Activated CD4-positive, alpha-beta memory T cell treated with anti-CD3 and anti-CD28 coated beads for 36 hours (primary cell): ENCODE measurements at places on chromosomes 1 and 21. TPM values are rescaled to one million over a fixed set of nuclear protein-coding genes. Genes with fewer than 3 reads are reported as not detected.

DNA sequence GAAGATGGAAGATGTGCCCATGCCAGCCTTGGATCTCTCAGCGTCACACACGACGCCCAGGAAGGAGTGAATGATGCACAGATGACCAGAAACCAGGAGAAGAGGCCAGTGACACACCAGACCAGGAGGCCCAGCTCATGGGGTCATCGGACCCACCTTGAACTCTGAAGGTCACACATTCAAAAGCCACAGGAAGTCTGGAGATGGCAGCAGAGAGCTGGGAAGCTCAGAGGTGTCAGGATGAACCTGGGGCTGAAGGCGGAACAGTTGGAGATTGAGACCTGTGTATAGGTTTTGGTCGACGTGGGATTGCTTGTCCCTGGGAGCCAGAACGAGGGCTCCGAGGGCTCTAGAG is 43.6 kb downstream of the SLC19A1 start:
- no peak overlapping the region for H3K4me3 ChIP-seq
- DNase-seq = no peak
- no peaks in the 10 kb centered on the region for H3K27me3 ChIP-seq
- no peak overlapping the region for H3K27ac ChIP-seq

DNA sequence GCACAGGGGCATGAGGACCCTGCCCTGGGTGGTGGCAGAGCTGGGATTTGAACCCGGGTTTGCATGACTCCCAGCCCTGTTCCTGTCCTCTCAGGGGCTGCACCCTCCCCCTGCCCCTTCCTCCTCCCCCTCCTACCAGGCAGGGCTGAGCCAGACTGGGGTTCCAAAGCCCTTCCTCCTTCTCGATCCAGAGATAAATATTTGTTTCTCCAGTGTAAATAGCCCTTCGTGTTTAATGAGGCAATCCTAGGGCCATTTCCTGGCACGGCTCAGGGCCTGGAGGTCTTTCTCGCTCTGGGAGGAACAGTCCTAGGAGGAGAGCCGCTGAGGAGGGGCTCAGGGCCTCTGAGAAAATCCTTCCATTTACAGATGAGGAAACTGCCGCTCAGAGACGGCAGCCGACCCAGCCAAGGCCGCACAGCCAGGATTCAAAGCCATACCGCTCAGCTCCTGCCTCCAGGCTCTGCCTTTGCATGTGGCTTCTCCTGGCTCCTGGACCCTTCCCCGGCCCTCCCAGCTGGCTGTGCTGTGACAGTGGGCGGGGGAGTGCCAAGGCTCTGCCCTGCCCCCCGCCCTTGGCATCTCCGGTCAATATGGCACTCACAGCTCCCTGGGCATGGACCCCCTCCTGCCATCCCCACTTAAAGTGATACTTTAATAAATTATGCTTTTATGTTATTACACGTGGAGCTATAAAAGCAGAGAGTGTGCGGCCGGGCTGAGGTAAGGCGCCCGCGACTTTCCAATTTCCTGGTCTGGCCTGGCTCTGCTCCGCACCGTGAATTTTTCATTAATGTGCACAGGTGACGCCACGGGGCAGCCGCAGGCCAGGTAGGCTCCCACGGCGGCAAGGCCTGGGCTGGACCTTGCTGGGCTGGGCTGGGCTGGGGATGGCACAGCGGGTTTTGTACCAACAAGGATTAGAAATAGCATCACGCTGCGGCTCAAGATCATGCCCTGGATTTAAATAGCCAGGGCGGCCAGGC is 114.7 kb upstream of the WNT4 start:
- no peak for DNase-seq
- no peaks in the 10 kb centered on the region for H3K36me3 ChIP-seq
- no peak overlapping the region for H3K27ac ChIP-seq
- no peaks in the 10 kb centered on the region for H3K4me1 ChIP-seq
- peaks cover 6% of the 10 kb centered on the region for H3K27me3 ChIP-seq
- H3K4me3 ChIP-seq = no peak overlapping the region

DNA sequence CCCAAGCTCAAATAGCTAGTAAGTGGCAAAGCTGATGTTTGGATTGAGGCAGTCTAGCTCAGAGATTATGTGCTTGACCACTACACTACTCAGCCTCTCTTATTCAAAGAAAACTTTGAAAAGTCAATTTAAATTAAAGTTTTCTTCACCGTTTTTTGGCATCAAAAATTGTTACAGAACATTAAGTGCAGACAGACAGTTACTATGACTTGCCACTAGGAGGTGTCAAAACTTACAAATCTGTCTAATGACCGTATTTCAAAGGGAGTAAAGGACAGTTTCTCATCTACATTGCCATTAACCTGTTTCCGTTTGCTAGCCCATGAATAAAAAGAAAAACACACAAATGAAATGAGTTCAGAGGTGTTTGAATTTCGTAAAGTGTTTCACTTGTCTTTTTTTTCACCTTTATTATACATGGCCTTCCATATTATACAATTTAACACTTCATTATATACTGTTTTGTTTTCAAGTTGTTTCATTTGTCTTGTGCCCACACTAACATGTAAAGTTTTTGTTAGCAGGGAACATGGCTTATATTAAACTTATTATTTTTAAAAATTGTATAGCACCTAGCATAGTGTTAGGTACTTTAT is 57.4 kb upstream of the MTF2 start:
- H3K4me1 ChIP-seq = no peaks in the 10 kb centered on the region
- H3K4me3 ChIP-seq = no peak overlapping the region
- no peak overlapping the region for H3K27ac ChIP-seq
- H3K36me3 ChIP-seq = no peaks in the 10 kb centered on the region
- peaks cover 6% of the 10 kb centered on the region for H3K27me3 ChIP-seq
- no peak for DNase-seq

DNA sequence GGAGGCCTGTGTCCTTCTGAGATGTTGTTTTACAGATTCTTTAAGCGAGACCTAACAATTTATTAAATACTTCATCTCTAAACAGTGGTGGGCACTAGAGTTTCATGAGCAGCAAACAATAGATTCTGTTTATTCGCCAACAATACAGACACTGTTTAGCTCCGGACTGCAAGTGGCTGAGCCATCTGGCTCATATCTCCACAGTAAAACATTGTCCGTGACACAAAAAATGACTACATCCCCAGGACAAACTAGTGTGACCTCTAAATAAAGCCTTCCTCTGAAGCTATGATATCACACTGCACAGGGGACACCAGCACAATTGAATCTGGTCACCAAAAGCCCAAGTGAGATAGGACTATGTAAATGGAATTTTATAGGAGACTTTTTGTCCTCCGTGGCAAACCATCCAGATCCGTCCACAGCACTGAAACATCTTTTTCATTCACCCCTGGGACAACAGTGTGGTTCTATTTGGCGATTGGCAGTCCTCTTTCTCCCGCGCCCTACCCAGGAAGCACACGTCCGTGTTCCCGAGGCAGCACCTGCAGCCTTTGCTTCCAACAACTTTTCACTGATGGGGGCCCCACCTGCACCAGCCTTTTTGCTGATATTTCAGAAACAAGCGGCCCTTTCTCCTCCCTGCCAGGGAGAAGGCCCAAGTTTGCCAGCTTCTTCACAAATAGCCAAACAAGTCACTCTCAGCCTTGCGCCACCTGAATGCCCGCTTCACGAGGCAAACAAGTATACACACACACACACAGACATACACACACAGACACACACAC is 47.4 kb downstream of the OLIG1 start:
- H3K4me3 ChIP-seq = no peak overlapping the region
- no peak for DNase-seq
- H3K27ac ChIP-seq = no peak overlapping the region

DNA sequence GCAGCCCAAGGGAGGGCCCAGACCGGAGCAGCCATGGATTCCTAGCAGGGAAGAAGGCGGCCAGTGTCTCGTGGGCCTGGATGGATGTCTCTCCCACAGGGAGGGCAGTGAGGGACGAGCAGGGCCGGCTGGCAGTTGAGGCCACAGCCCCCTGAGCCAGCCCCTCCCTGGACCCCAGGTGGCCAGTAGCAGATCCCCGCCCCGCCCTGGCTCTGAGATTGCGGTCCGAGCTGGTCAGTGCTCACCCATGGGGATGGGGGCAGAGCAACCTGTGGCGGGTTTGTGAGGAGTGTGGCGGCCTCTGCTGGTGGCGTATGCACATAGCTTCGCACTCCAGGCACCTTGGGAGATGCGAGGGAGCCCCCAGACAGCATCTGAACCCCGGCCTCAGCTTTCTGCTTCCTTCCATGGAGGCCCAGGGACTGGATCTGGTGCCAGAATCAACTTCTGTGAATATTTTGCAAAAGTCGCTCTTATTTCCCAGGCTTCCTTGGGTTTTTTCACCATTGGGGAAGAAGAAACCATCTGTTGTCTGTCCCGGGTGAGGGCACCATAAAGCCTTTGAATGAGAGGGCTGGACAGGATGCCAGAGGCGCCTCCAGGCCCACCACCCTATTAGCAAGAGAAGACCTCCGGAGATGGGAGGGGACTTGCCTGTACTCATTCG is 8.4 kb upstream of the KCNN3 start:
- no peak overlapping the region for H3K4me3 ChIP-seq
- DNase-seq = peak; percentile 84
- peaks cover 14% of the 10 kb centered on the region for H3K4me1 ChIP-seq
- no peaks in the 10 kb centered on the region for H3K36me3 ChIP-seq
- H3K27me3 ChIP-seq = peaks cover 3% of the 10 kb centered on the region

DNA sequence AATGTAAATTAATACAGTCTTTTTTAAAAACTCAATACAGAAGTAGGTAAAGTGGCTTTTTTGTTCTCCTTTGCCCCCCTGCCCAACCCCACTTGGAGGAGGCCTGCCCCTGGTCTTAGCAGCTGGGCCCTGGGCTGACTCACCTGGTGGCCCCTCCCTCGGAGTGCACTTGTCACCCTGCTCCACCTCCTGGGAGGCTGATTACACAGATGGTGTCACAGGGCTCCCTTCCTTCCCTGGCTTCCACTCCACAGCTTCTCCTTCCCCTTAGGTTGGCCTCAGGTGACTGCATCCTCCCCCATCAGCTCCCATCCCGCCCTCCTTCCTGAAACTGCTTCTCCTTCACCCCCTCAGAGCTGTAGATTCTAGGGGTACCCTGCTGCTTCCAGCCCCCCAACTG is 11.7 kb upstream of the CAPN9 start:
- H3K36me3 ChIP-seq = no peaks in the 10 kb centered on the region
- H3K27me3 ChIP-seq = peaks cover 10% of the 10 kb centered on the region
- no peaks in the 10 kb centered on the region for H3K4me1 ChIP-seq
- H3K4me3 ChIP-seq = no peak overlapping the region

DNA sequence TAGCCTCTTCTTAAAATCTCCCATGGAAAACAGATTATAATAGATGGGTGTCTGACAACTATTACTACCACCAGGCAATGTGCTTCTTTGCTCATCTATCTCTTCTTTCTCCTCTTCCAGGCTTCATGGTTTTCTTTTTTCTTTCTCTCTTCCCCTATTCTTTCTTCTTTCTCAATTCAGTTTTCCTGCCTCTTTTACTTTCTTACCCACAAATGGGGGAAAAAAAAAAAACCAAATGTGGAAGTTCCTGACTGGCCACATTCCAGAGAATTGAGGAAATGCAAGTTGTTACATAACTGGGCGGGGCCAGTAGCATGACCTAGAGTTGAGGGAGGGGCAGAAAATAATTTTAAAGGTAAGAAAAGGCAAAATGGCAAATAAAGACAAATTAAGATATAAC is 10.9 kb upstream of the SMG7 start:
- no peak overlapping the region for H3K27ac ChIP-seq
- peaks cover 16% of the 10 kb centered on the region for H3K27me3 ChIP-seq
- H3K4me3 ChIP-seq = no peak overlapping the region
- no peaks in the 10 kb centered on the region for H3K36me3 ChIP-seq

DNA sequence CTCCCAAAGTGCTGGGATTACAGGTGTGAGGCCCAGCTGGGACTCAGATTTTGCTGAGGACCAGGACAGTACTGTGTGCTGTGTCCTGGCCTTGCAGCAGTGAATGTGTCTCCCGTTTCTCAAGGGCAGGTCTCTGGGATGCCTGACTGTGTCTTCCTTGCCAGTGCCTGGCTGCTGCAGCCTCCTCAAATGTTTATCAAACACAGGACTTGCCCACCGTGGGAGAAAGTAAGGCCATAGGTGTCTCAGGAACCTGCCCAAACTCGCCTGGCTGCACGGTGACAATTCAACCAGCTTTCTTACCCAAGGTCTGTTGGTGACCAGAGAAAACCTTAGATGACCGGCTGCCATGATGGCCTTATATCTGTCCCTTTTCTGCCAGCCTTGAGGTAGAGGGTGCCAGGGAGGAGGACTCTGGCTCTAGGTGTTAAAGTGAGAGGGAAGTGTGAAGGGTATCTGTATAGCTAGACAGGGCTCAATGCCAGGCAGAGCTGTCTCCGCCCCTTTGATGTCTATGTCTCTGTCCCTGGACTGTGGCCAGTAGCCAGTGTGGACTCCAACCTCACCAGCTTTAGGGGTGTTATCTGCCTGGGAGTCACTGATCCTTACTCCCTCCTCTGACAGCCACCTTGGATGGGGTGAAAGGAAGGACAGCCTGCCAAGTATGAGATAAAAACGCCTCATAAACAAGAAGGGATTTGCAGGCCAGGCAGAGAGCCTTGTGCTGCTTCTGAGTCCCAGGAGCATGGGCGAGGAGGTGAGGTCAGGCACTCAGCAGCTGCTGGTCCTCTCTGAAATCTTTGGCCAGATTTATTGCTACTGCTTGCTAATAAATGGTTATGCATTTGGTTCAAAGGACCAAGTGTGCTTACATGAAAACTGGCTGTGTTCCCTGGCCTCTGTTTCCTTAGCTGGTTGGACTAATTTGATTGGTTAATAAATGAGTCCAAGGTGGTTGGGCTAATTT is 22.3 kb downstream of the IL6R start:
- H3K4me1 ChIP-seq = peaks cover 83% of the 10 kb centered on the region
- peak overlapping the region; percentile 15 for H3K27ac ChIP-seq
- no peak overlapping the region for H3K4me3 ChIP-seq
- peaks cover 19% of the 10 kb centered on the region for H3K36me3 ChIP-seq

DNA sequence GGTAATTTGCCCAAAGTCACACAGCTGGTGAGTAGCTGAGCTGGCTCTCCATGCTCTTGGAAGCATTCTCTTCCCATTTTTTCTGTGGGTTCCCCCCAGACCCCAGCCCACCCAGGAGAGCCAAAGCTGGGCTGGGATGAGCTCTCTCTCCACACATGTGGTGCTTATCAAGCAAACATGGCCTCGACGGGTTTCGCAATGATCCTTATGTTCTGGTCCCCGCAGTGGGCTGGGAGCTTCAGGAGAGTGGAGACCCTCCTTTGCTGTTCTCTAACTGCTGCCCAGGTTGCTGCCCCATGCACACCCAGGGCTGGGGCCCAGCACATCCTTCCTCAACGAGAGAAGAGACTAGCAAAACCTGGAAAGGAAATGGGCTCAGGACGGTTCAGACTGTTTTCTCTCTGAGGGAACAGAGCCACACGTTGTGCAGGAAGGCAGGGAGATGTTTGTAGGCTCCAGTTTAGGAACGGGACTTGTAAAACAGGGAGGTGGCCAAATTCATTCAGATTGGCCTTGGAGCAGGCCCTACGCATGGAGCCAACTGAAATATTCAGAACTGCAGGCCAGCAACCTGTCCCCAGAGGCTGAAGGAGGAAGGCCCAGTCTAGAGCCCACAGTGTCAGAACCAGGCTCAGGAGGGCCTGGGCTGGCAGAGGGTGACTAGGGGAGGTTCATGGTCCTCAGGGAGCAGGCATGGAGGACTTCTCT is 27.2 kb upstream of the CSF1 start:
- no peak overlapping the region for H3K27ac ChIP-seq
- H3K4me3 ChIP-seq = no peak overlapping the region
- no peaks in the 10 kb centered on the region for H3K27me3 ChIP-seq
- DNase-seq = no peak

SYT6 gene
- total RNA-seq = not detected

SLC45A1 gene
- total RNA-seq = 0.95 TPM
